ENCODE measurements at places on chromosomes 16 and 17. TPM values are rescaled to one million over a fixed set of nuclear protein-coding genes. Genes with fewer than 3 reads are reported as not detected.

DNA sequence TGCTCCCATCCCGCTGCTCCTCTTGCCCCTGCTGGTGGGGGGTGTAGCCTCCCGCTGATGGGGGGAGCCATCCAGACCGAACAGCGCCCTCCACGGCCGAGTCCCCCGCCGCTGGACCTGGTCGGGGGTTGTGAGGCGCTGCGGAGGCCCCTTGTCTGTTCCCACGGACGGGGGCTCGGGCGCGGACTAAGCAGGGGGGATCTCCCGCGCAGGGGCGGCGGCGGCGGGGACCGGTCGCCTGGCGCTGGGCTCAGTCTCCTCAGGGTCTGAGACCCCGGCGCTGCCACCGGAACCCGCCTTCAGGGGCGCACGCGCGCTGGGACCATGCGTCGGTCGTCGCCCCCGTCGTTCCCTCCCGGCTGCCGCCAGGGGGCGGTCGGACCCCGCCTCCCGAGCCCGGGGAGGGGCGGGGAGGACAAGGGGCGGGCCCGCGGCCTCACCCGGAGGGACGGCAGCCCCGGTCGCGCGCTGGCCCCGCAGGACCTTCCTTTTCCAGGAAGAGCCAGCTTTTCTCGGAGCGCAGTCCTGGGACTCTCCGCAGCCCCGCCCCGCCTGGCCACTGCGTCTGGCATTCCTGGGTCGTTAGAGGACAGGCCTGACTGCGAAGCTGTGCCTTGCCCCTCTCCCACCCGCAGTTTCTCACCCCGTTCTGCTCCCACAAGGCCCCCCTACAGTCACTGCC is 6.3 kb upstream of the IL32 start:
- H3K36me3 ChIP-seq, result no peaks in the 10 kb centered on the region
- H3K4me3 ChIP-seq, result peak overlapping the region; percentile 90
- no peaks in the 10 kb centered on the region for H3K27me3 ChIP-seq
- DNase-seq, result peak; percentile 93
- H3K27ac ChIP-seq, result peak overlapping the region; percentile 17

- peaks cover 20% of the 10 kb centered on the region for H3K4me1 ChIP-seq
- no peak for DNase-seq
- no peak overlapping the region for H3K27ac ChIP-seq
- no peak overlapping the region for H3K4me3 ChIP-seq
- H3K36me3 ChIP-seq, result no peaks in the 10 kb centered on the region
These were observed 139.3 kb downstream of the GAS7 start for GRCh38 chr17:10058921-10059683.

- H3K4me3 ChIP-seq, result no peak overlapping the region
- H3K27ac ChIP-seq, result no peak overlapping the region
- peaks cover 13% of the 10 kb centered on the region for H3K4me1 ChIP-seq
- H3K27me3 ChIP-seq, result no peaks in the 10 kb centered on the region
- peaks cover 48% of the 10 kb centered on the region for H3K36me3 ChIP-seq
These were observed 10.3 kb downstream of the TRIM25 start for GRCh38 chr17:56903560-56903959.

DNA sequence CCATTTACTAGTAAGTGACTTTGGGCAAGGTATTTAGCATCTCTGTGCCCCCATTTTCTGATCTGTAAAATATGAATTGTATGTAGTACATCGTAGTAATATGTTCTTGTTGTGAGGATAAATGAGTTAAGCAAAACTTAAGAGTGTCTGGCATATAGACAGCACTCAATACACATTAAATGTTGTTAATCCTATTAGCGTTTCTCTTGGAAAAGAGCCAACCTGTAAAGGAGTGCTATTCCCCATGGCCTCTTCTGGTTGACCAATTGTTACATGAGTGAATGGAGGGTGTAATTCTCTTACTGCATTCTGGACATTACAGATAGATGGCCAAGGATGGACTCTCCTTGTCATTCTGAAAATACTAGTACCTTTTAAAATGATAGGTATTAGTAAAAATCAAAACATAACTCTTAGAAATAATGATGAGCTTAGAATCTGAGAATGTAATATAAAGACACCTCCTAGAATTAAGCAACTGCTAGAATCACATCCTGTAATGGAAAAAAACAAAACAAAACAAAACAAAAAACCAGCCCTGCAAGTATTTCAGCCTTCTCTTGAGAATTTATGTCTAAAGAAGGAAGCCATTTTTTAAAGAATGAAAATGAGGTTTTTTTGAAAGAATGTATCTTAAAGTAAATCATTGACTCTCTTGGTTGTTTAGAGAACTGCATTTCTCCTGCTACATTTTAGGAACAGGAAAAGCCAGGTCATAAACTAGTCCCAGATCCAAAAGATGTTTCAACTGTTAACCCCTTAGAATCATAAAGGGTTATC is 30.5 kb downstream of the IQCK start:
- DNase-seq, result peak; percentile 7
- no peak overlapping the region for H3K27ac ChIP-seq
- H3K36me3 ChIP-seq, result no peaks in the 10 kb centered on the region
- no peaks in the 10 kb centered on the region for H3K27me3 ChIP-seq

GRCh38 chr16:51497541-51498211 is 346.6 kb upstream of the SALL1 start:
- 0 out of 2 replicates have a peak, but pooled peaks cover 5% of the 10 kb centered on the region for H3K4me1 ChIP-seq
- H3K4me3 ChIP-seq, result no peak overlapping the region
- DNase-seq, result peak; percentile 21
- H3K36me3 ChIP-seq, result no peaks in the 10 kb centered on the region

DNA sequence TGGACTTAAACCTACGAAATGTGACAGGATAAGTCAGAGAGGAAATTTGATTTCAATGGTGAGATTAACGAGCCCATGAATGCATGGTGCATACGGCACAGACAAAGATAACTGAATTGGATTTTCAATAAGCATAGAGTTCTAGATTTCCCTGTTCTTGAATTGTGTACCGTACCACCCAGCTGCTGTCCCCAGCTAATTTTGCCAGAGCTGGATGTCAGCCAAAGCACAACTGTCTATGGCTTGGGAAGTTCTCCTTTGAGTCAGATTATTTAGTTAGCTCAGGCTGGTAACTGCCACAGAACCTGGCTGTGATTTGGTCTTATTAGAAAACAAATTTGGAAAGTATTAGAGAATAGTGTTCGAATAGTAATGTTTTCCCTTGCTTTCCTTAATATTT is 143.1 kb downstream of the CDH13 start:
- DNase-seq, result no peak
- no peaks in the 10 kb centered on the region for H3K27me3 ChIP-seq
- H3K27ac ChIP-seq, result no peak overlapping the region
- no peaks in the 10 kb centered on the region for H3K4me1 ChIP-seq
- H3K4me3 ChIP-seq, result no peak overlapping the region
- H3K36me3 ChIP-seq, result no peaks in the 10 kb centered on the region

DNA sequence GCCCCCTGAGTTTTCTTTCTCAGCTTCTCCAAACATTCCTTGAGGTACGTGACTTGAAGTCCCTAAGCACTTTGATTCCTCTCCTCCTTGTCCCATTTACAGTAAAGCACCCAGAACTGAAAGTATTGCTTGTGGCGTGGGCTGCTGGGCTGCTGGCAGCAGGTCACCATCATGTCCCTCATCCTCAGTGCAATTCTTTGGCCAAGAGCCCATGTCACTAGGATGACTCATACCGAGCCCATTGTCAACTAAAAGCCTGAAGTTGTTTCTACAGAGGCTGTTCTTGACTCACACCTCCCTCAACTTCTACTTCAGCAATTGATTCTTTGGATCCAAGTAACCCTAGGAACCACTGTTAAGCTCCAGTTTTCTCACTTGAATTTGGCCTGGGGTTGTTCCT is 54.3 kb downstream of the KPNA2 start:
- H3K27ac ChIP-seq, result no peak overlapping the region
- peak; percentile 29 for DNase-seq
- H3K4me3 ChIP-seq, result no peak overlapping the region
- no peaks in the 10 kb centered on the region for H3K36me3 ChIP-seq
- H3K27me3 ChIP-seq, result no peaks in the 10 kb centered on the region
- no peaks in the 10 kb centered on the region for H3K4me1 ChIP-seq

GRCh38 chr17:27764589-27764988 is 35.7 kb downstream of the NOS2 start:
- no peak overlapping the region for H3K4me3 ChIP-seq
- H3K36me3 ChIP-seq, result no peaks in the 10 kb centered on the region
- no peak for DNase-seq
- no peaks in the 10 kb centered on the region for H3K4me1 ChIP-seq

DNA sequence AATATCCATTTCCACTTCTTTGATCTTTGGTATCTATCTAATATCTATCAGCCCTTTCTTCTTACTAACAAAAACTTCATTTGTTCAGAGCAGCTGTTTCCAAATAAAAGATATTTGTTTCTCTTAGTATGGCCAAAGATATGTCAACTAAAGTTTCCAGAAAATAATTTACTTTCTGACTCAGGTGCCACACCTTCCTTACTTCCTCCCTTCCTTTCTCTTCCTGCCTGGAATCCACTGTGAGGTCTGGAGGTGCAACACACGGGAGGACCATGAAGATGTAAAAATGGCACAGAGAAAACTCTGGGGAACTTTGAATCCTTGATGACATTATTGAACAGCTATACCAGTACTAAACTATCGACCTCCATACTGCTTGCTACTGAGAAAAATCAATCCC is 14.0 kb downstream of the MED13 start:
- no peaks in the 10 kb centered on the region for H3K4me1 ChIP-seq
- no peak overlapping the region for H3K4me3 ChIP-seq
- H3K27me3 ChIP-seq, result no peaks in the 10 kb centered on the region
- DNase-seq, result no peak

GRCh38 chr17:82055965-82056728 is 4.4 kb downstream of the GPS1 start:
- H3K27me3 ChIP-seq, result no peaks in the 10 kb centered on the region
- H3K27ac ChIP-seq, result no peak overlapping the region
- H3K4me3 ChIP-seq, result no peak overlapping the region
- H3K36me3 ChIP-seq, result no peaks in the 10 kb centered on the region

- H3K27ac ChIP-seq, result 0 out of 2 replicates have a peak overlapping the region, but pooled peaks have one; percentile 28
- H3K36me3 ChIP-seq, result no peaks in the 10 kb centered on the region
- H3K27me3 ChIP-seq, result no peaks in the 10 kb centered on the region
These were observed 16.8 kb upstream of the DRG2 start for GRCh38 chr17:18070861-18071340.

DNA sequence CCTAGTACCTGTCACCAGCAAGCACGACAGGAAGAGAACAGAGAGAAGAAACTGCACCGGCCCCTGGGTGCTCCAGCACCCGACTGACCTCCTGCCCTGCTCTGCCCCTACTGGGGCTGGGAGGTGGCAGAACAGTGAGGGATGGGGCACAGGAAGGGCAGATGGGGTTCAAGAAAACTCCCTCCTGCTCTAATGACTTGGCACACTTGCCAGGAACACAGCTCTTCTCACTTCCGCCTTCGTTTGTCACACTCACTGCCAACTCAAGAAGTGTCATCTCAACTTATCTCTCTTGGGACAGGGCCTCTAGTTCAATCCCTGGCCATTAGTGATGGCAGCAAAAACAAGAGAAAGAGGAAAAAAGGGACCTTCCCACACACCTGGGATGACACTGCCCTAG is 42.7 kb upstream of the ICAM2 start:
- no peaks in the 10 kb centered on the region for H3K27me3 ChIP-seq
- H3K27ac ChIP-seq, result no peak overlapping the region
- peaks cover 15% of the 10 kb centered on the region for H3K36me3 ChIP-seq
- DNase-seq, result no peak
- no peak overlapping the region for H3K4me3 ChIP-seq

DNA sequence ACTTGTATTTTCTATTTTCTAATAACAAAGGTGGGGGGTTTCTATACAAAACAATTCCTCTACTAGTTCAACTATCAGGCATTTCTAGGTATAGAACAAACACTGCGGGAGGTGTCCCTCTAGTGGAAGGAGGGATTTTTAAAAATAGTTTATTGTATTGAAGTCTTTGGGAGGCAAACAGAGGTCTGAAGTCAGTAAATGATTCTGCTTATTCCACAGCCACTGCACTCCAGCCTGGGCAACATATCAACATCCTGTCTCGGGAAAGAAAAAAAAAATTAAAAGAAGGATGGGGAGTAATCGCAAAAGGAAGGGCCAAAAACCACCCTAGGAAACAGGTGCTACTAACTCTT is 648 bp upstream of the ERCC4 start:
- H3K27ac ChIP-seq, result no peak overlapping the region
- peak overlapping the region; percentile 47 for H3K4me3 ChIP-seq
- DNase-seq, result peak; percentile 70
- H3K4me1 ChIP-seq, result no peaks in the 10 kb centered on the region
- no peaks in the 10 kb centered on the region for H3K36me3 ChIP-seq
- 0 out of 2 replicates have a peak, but pooled peaks cover 6% of the 10 kb centered on the region for H3K27me3 ChIP-seq

- no peak for DNase-seq
- no peak overlapping the region for H3K4me3 ChIP-seq
- 0 out of 2 replicates have a peak, but pooled peaks cover under 1% of the 10 kb centered on the region for H3K36me3 ChIP-seq
- H3K4me1 ChIP-seq, result no peaks in the 10 kb centered on the region
- no peak overlapping the region for H3K27ac ChIP-seq
These were observed 2180.1 kb downstream of the TP53TG3F start for GRCh38 chr16:35639233-35640205.

DNA sequence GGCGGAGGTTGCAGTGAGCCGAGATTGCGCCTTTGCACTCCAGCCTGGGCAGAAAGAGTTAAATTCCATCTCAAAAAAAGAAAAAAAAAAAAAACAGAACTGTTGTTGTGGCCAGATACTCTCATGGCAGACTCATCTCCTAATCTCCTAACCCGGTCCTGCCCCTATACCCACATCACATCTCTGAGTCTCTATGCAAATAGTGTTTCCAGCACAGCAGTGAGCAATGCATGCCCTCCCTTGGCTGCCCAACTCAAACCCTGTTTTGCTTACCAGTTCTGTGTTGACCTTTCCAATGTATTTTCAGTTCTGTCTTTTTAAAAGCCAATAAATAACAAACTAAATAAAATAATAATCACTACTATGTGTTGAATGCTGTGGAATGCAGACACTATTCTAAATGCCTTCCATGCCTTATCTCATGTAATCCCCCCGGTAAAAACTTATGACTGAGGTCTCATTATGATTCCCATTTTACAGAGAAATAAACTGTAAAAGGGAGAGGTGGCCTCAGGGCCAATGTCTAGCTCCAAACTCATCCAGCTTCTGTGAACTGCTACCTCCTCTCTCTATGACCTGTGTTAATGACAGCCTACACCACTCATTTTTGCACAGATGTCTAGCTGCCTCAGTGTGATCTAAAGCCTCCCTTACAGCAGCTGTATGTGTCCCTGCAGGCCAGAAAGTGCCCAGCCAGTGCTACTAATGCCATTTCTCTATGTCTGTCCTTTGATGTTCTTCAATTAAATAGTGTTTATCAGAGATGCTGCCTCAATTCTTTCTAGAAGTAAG is 289.8 kb downstream of the HS3ST3B1 start:
- H3K27me3 ChIP-seq, result peaks cover 5% of the 10 kb centered on the region
- no peak overlapping the region for H3K27ac ChIP-seq
- H3K4me3 ChIP-seq, result no peak overlapping the region
- H3K36me3 ChIP-seq, result no peaks in the 10 kb centered on the region
- DNase-seq, result no peak
- no peaks in the 10 kb centered on the region for H3K4me1 ChIP-seq

- no peak overlapping the region for H3K27ac ChIP-seq
- H3K36me3 ChIP-seq, result peaks cover 83% of the 10 kb centered on the region
- H3K4me1 ChIP-seq, result no peaks in the 10 kb centered on the region
- DNase-seq, result no peak
These were observed 11.5 kb upstream of the TMEM106A start for GRCh38 chr17:43200127-43200526.

Gene ABCC6
- not detected for total RNA-seq

Gene CLEC16A
- 21.4 TPM for total RNA-seq

Gene C16orf95
- 5.1 TPM for total RNA-seq

Gene HOXB2
- 12.1 TPM for total RNA-seq

Gene CBFA2T3
- not detected for total RNA-seq
